CD8-positive, alpha-beta memory T cell (primary cell): ENCODE measurements at places on chromosomes 4 and X. TPM values are rescaled to one million over a fixed set of nuclear protein-coding genes. Genes with fewer than 3 reads are reported as not detected.

Gene ARX
- total RNA-seq: not detected

Gene DDIT4L
- total RNA-seq: not detected

Gene ALAS2
- not detected for total RNA-seq

Gene SOD3
- total RNA-seq: not detected

Gene C4orf51
- total RNA-seq: not detected

Gene MED14
- 42.1 TPM for total RNA-seq

DNA sequence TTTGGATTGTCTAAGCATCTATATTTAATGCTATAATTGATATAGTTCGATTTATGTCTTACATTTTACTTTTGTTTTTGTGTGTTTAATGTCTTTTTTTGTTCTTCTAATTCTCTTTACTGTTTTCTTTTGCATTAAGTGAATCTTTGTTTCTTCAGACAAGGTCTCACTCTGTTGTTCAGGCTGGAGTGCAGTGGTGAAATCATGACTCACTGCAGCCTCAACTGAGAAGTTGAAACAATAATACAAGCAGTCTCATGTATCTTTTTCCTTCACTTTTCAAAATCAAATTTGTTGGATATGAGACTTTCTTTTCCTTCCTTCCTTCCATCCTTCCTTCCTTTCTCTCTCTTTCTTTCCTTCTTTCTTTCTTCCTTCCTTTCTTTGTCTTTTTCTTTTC lies 1401.6 kb downstream of the ADGRL3 start:
- no peak for DNase-seq
- H3K36me3 ChIP-seq: no peaks in the 10 kb centered on the region
- H3K27me3 ChIP-seq: no peaks in the 10 kb centered on the region

DNA sequence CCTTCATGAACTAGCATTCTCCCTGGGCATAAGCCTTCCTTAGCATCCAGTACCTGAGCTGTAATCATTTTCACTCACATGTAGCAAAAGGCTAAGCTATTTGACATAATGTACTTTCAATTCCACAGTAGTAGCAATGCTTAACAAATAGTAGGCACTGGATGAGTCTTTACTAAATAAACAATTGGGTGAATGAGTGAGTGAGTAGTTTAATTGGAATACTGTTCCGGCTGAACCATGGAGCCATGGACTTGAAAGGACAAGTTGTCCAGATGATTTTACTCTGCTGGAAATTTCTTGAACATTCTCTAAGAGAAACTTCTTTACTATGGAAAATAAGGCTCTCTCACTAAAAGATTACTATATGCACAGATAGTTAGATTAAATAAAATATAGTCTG lies 159.3 kb downstream of the FAM47B start:
- DNase-seq: no peak
- H3K4me3 ChIP-seq: no peak overlapping the region
- H3K36me3 ChIP-seq: no peaks in the 10 kb centered on the region
- no peak overlapping the region for H3K27ac ChIP-seq
- no peaks in the 10 kb centered on the region for H3K27me3 ChIP-seq

GRCh38 chrX:5971300-5971699 lies 257.4 kb downstream of the NLGN4X start:
- H3K27me3 ChIP-seq: no peaks in the 10 kb centered on the region
- H3K4me3 ChIP-seq: no peak overlapping the region
- no peaks in the 10 kb centered on the region for H3K36me3 ChIP-seq
- no peaks in the 10 kb centered on the region for H3K4me1 ChIP-seq

DNA sequence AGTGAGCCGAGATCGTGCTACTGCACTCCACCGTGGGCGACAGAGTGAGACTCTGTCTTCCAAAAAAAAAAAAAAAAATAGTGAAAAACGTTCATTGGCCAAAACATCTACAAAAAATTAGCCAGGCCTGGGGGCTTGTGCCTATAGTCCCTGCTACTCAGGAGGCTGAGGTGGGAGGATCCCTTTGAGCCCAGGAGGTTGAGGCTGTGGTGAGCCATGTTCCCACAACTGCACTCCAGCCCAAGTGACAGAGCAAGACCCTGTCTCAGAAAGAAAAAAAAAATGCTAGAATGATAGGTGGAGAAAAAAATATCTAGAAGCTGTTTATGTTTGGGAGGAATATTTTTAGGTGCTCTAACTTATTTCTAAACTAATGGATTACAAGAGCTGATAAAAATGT lies 14.9 kb downstream of the SPRY1 start:
- no peak overlapping the region for H3K4me3 ChIP-seq
- H3K27ac ChIP-seq: no peak overlapping the region
- H3K27me3 ChIP-seq: no peaks in the 10 kb centered on the region

DNA sequence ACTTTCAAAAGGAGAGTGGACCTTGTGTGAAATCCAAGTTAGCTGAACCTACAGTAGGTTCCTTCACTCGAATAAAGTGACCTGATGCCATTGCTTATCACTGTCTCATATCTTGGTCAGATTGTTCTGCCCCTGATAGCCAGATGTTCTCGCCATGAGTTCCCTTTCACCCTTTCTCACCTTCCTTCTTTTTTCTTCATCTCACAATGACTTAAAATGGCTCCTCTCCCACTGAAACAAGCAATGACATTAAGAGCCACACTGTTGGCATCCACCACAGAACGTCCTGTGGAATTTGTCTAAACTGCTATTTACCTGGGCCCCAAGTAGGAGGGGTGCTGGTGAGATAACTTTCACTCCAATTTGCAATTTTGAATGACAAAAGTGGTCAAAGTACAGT lies 227.6 kb upstream of the PPP1R2C start:
- H3K27me3 ChIP-seq: no peaks in the 10 kb centered on the region
- no peak overlapping the region for H3K27ac ChIP-seq
- H3K4me3 ChIP-seq: no peak overlapping the region
- no peak for DNase-seq
- no peaks in the 10 kb centered on the region for H3K36me3 ChIP-seq

DNA sequence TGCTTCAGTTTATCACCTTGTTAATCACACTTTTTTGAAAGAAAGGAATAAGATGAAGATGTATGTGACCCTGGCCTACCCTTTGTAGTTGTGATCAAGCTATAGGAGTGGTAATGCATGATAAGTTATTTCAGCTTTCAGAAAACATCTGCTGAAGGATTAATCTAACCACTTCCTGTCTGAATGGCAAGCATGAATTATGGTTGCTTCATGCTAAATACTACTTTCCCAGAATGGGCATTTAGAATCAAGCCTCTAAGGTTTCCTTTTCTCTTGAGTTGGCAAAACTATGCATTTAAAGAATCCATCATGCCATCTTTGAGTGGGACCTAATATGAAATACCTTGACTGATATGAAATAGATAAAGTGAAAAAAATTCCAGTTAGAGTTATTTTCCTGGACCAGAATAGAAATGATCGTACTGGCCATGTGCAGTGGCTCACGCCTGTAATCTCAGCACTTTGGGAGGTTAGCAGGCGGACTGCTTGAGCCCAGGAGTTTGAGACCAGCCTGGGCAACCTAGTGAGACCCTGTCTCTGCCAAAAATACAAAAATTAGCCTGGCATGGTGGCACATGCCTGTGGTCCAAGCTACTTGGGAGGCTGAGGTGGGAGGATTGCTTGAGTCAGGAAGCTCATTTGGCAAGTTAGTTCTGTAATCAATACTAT lies 59.1 kb downstream of the ANXA3 start:
- no peak for DNase-seq
- H3K27ac ChIP-seq: no peak overlapping the region
- peaks cover 32% of the 10 kb centered on the region for H3K4me1 ChIP-seq
- no peaks in the 10 kb centered on the region for H3K27me3 ChIP-seq
- no peak overlapping the region for H3K4me3 ChIP-seq

GRCh38 chr4:6242271-6243029 lies 27.2 kb upstream of the WFS1 start:
- DNase-seq: no peak
- no peaks in the 10 kb centered on the region for H3K4me1 ChIP-seq
- H3K4me3 ChIP-seq: no peak overlapping the region
- H3K27me3 ChIP-seq: peaks cover 21% of the 10 kb centered on the region

DNA sequence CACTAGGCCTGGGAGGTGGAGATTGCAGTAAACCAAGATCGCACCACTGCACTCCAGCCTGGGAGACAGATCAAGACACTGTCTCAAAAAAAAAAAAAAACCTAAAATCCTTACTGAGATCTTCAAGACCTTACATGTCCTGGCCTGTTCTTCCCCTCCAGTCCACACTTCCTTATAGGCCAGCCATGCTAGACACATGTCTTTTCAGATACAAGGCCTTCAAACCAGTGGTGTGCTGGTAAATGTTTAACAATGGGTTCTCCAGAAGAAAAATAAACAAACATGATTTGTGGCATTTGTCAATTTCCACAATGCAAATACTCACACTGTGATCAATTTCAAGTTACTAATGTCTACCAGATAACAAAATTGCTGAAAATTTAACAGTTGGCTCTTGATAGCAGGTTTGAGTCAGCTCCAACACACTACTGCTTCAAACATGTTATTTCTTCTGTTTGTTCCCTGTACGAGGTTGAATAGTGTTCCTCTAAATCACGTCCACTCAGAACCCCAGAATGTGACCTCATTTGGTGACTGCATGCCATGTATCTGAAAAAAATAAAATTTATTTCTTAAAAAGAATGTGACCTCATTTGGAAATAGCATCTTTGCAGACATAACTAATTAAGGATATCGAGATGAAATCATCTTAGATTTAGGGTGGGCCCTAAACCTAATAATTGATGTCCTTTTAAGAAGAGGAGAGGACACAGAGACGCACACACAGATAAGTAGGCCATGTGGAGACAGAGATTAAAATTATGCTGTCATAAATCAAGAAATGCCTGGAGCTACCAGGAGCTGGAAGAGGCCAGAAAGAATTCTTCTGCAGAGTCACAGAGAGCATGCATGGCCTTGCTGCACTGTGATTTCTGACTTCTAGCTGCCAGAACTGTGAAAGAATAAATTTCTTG lies 144.4 kb downstream of the ZNF674 start:
- no peaks in the 10 kb centered on the region for H3K27me3 ChIP-seq
- no peaks in the 10 kb centered on the region for H3K36me3 ChIP-seq
- H3K4me1 ChIP-seq: no peaks in the 10 kb centered on the region
- no peak for DNase-seq

DNA sequence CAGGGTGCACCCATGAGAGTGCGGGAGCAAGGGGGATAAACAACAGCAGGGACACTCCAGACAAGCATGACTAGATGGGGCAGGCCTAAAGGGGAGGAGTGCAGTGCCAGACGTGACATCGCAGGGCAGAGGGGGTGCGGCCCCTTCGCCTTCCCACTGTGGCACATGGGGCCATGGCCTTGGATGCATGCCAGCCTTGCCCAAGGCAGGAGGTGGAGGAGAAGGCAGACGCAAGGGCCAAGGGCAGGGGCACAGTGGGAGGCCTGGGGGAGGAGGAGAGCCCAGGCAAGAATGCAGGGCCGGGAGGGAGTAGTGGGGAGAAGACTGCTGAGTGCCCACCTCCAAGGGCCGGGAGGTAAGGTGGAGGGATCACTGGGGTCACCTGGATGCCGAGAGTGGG lies 21.6 kb downstream of the PNMA6E start:
- no peaks in the 10 kb centered on the region for H3K4me1 ChIP-seq
- H3K27me3 ChIP-seq: no peaks in the 10 kb centered on the region
- H3K4me3 ChIP-seq: no peak overlapping the region
- H3K27ac ChIP-seq: no peak overlapping the region
- H3K36me3 ChIP-seq: no peaks in the 10 kb centered on the region

DNA sequence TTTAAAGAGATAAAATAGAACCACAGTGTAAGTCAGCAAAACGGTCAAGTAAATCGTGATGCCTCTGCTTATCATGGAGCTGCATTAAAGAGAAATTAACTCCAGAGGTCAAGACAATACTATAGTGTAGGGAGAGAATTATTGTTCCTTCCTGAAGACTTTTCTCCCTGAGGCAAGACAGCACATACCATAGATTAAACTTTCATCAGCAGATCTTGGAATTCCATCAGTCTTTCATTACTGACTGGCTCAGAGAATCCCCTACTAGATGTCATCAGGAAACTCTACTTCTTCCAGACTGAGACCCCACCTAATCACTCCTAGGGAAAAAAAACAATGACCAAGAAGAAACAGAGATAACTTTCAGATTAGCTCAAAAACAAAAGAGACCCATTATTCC lies 131.3 kb downstream of the NSUN7 start:
- no peaks in the 10 kb centered on the region for H3K27me3 ChIP-seq
- no peaks in the 10 kb centered on the region for H3K4me1 ChIP-seq
- no peaks in the 10 kb centered on the region for H3K36me3 ChIP-seq
